ENCODE measurements at places on chromosomes 7 and 10.

- no peak for DNase-seq
Observed at GRCh38 chr7:142854372-142855113, at the start of gene EPHB6. Gene EPHB6, plus strand, starts transcription at chr7:142855076. Its CDS starts 8,152 bp downstream, at chr7:142863228.

GRCh38 chr7:129084801-129085551 lies 30.1 kb upstream of the TNPO3 start:
- DNase-seq = no peak

GRCh38 chr7:124188576-124188975 lies 155.7 kb upstream of the TMEM229A start:
- no peak for DNase-seq

DNA sequence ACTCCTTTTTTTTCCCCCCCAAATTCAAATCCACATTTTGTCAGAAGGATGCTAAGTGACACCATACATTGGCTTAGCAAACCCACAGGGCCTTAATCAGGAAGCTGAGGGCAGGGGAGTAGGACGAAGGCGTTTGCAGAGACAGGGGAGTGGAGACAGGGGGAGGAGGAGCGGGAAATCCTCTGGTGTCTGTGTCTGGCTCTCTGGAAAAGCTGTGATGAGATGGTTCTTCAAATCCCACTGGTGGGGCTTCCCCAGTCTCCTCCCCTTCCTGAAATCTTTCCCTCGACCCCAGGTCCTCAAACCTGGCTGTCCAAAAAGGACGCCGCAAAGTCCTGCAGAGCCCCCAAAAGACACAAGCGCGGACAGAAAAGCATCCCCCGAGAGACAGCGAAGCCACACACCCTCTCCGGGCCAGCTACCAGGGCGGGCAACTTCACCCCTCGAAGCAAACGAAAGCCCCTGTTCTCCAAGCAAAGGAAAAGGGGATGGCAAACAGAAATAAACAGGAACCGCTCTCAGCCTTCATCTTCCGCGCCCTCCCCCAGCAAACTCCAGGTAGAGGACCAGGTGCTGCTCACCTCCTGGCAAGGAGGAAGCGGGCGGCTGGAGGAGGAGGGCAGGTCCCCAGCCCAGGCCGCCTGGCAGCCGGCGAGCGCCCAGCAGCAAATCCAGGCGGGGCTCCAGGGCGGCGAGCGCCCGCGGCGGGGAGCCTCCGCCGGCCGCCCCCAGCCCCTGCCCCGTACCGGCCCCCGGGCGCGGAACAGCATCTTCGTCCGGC lies 520 bp downstream of the ELAPOR2 start:
- peak; percentile 62 for DNase-seq

GRCh38 chr7:120337308-120337907 lies 64.4 kb downstream of the KCND2 start:
- no peak for DNase-seq

DNA sequence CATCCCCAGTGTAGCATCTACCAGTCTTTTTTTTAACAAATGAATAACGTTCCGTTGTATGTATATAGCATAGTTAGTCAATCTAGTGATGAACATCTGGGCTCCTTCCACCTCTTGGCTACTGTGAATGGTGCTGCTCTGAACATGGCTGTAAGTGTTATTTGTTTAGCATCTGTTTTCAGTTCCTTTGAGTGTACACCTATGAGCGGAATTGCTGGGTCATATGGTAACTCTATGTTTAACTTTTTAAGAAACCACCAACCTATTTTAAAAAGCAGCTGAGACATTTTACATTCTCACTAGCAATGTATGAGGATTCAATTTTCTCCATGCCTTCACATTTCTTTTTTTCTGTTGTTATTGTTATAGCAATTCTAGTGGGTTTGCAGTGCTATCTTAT lies 178.2 kb downstream of the DNAJC1 start:
- no peak for DNase-seq

Measured in NCI-H1092 treated with DMSO at 0.1 percent for 48 hours (cell line).